ENCODE measurements at places on chromosomes 2 and 18.

DNA sequence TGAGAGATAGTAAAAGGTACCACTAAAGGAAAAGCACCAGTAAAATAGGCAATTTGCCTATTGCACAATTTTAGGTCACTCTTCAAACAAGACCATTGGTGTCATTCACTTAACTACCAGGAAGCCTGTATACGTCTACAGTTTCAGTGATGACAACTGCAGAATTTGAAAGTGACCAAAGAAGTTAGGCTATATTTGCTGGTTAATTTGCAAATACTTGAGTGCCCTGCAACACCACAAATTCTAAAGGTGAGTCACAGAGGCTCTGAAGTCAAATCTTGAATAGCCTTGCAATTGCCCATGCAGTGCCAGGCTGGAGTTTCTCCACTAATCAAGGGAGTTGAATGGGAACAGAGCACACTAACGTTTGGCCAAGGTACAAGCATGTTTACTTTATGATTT lies 128.7 kb upstream of the CCDC68 start:
- DNase-seq, result no peak

DNA sequence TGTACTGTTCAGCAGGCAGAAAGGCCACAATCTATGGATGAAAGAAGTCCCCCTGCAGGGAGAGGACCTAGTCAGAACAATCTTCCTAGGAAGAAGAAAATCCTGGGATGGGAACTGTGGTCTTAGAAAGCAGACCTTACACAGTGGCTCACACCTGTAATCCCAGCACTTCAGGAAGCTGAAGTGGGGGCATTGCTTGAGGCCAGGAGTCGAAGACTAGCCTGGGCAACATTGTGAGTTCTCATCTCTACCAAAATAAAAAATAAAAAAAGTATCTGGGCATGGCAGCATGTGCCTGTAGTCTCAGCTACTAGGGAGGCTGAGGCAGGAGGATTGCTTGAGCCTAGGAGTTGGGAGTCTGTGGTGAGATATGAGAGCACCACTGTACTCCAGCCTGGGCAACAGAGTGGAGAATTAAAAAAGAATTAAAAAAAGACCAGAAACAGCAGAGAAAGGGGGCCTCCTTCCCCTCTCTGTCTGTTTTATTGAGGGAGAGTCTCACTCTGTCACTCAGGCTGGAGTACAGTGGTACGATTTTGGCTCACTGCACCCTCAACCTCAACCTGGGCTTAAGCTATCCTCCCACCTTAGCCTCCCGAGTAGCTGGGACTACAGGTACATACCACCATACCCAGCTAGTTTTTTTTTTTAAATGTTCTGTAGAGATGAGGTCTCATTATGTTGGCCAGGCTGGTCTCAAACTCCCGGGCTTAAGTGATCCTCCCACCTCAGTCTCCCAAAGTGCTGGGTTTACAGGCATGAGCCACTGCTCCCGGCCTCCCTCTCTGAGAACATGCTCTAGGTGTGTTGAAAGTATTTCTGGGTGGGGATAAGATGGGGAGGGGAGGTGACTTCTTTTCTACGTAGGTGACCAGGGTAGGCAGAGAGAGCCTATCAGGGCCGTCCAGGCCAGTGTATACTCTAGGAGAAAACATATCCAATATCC lies 7.4 kb downstream of the RHOB start:
- DNase-seq, result no peak

DNA sequence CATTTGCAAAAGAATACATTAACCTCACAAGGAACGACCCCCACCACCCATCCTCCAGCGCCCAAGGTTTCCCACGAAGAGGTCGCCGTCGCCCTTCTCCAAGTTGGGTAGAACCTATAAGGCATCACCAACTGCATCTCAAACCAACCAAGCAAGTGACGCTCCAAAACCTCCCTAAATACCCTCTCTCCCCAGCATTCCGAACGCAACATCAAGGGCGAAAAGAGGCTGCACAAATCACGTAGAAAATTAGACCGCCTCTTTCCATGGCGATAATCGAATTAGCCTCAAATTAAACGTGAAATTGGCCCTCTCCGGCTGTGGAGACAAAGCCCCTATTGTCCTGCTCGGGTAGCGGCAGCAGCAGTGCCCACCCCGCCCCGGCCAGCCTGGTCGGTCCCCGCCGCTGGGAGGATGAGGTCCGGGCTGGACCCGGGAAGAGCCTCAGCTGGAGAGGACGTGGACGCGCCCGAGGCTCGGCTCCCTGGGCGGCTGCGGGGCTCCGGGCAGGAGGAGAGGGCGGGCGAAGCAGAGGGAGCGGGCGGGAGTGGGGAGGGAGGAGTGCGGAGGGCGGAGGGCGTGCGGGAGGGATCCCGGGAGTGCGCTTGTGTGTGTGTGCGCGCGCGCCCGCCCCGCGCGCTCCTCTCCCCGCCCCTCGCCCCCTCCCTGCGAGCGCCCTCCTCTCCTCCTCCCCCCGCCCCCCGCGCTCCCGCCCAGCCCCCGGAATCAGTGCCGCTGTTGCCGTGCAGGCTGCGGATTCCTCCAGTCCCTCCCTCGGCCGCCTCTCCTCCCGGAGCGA lies at the start of gene SPTBN1:
Gene SPTBN1, plus strand, starts transcription at position 765 of the 799 bp plus-strand sequence. CDS start 70,092 bp downstream, outside the sequence.
- DNase-seq, result peak; percentile 80

GRCh38 chr2:98484652-98485452 lies 40.2 kb downstream of the INPP4A start:
- DNase-seq, result no peak

- no peak for DNase-seq
Measured at GRCh38 chr18:12302391-12303147, 5.5 kb upstream of the TUBB6 start.

DNA sequence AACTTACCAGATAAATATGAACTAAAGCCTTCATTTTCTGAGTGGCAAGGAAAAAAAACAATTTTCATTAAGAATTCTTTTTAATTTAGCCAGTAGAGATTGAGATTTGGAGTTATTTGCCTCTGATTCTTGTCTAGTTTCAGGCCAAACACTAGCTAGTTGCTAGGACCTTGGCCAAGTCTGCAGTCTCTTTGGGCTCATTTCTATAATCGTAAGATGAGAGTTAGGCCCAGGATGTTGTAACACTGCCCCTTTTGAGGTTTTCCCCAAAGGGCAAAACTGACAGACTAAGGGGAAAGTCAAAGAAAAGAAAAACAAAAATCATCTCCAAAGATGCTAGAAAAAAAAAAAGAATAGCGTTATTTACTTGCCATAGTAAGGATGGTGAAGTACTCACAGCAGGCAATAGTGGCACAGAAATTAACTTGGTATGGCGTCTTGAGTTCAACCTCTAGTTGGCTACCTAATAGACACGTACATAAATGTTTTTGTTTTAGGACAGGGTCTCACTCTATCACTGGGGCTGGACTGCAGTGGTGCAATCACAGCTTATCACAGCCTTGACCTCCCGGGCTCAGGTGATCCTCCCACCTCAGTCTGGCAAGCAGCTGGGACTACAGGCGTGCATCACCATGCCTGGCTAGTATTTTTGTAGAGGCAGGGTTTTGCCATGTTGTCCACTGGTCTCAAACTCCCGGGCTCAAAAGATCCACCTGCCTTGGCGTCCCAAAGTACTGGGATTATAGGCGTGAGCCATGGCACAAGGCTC lies 23.0 kb upstream of the ADAM17 start:
- DNase-seq, result no peak

- DNase-seq, result no peak
Measured at GRCh38 chr18:70322928-70323327, 34.1 kb downstream of the SOCS6 start.

DNA sequence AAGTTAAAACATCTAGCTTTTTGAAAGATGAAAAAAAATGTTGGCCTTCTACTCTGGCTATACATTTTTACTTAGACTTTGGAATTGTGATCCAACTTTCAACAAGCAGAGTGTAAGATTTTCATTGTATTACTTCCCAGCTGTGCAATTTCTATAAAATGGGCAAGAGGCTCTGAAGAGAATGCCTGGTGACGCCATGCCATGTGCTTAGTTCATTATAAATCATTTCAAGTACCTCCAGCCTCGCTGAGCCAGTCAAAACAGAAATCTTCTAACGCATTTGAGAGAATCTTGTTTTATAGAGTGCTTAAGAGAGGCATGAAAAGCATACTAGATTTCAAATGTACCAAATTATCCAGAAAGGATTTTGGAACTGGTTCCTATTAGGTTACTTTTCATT lies 10.1 kb upstream of the STK17B start:
- DNase-seq, result no peak

- DNase-seq, result no peak
Measured at GRCh38 chr2:176873403-176873802, 339.2 kb upstream of the HNRNPA3 start.

DNA sequence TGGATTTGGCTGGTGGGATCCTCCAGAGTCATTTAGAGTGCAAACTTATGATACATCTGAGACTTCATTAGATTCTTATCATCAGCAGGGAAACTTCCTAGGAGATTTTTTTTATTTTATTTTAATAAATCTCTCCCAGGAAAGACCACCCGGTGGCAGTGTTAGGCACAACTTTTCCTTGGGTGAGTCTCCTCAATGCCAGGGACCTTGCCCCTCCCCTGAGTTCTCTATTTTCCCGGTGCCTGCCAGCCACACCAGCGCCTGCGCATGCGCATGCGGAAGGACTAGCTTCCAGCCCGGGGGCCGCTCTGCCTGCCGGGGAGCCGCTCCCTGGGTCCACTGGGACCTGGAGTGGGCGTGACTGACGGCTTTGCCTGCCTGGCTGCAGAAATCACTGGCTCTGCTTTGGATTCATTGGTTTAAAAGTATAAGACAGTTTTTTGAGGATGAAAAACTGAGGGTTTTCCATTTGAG lies 86.6 kb downstream of the TMEM182 start:
- DNase-seq, result peak; percentile 69

DNA sequence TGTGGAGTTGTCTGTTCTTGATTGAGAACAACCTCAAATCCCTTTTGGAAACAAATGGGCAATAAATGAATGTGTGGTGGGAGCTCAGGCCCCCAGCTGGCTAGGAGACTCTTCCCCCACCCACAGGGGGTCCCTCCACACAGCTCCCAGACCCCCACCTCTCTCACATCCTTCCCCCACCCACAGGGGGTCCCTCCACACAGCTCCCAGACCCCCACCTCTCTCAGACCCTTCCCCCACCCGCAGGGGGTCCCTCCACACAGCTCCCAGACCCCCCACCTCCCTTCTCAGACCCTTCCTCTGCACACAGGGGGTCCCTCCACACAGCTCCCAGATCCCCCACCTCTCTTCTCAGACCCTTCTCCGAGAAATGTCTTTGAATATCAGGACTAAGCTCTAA lies 79.0 kb upstream of the CTDP1 start:
- DNase-seq, result no peak

DNA sequence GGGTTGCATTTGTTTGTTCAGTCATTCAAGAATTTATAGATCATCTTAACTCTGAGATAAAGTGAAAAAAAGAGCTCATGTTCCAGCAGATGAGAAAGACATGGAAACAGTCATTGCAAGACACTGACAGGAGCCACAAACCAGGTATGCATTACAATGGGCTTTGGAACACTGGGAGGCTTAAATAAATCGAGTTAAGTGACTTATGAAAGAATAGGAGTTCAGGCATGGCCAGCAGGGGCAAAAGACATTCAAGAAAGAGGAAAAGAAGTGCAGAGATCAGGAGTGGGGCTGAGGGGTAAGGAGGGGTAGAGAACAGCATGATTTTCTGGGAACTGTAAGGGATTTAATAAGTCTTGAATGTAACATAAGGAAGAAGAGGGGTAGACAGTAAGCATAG lies 121.2 kb upstream of the EPC2 start:
- DNase-seq, result no peak

DNA sequence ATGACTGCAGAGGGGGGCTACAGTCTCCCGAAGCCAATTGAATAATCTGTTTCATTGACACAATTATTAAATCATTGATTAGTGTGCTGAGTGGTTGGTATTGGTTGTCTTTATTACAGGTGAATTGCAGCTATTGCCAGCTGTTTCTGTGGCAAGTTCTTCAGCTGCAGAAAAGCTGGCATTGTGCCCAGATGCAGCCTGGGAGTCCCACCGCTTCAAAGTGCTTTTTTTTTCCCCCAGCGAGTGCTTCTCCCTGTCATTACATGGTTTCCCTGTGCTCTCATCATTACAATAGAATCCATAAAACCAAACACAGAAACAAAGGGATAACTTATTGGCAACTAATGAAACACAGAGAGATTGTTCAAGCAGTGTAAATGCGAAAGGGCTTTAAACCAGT lies 164.7 kb downstream of the GRB14 start:
- DNase-seq, result no peak

GRCh38 chr2:74162951-74163350 lies 15.2 kb upstream of the BOLA3 start:
- DNase-seq, result no peak

GRCh38 chr2:42386682-42387081 lies 25.7 kb upstream of the COX7A2L start:
- DNase-seq, result no peak

- no peak for DNase-seq
Measured at GRCh38 chr2:157363612-157364101, 38.0 kb upstream of the ERMN start.

GRCh38 chr2:40173276-40173675 lies 278.6 kb downstream of the SLC8A1 start:
- DNase-seq, result no peak

- DNase-seq, result no peak
Measured at GRCh38 chr18:13022644-13023043, 31.5 kb downstream of the CEP192 start.

DNA sequence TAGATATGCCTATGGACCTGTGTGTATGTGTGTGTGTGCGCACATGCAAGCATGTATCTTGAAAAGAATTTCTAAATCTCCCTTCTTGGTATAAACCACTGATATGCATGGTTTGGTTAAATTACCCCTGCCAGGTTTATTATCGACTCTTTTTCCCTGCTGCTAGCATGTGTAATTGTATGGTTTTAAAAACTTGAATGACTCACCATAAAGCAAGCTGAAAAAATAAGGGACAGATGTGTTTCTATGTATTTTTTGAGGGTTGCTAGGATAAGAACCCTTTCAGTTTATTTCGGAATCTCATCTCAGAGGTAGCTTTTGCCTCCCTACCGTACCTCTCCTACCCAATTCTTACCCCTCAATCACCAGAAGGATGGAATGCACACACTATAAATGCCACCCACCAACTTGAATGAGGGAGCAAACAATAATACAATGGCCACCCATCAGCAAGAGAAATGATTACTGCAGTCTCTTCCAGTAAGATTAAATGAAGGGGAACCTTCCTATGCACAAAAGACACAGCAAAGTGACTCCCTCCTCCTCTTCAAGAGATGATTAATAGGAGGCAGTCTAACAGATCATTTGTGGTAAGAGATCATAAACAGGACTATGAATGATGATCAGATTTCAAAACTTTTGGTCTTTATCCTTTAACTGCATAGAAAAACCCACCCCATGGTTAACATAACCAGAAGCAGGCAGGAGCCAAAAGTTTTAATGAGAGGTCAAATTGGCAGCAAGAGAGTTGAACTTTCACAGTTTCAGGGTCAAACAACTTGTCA lies 357.2 kb downstream of the SATB2 start:
- DNase-seq, result no peak

GRCh38 chr2:17857021-17857420 lies 21.4 kb upstream of the KCNS3 start:
- no peak for DNase-seq

DNA sequence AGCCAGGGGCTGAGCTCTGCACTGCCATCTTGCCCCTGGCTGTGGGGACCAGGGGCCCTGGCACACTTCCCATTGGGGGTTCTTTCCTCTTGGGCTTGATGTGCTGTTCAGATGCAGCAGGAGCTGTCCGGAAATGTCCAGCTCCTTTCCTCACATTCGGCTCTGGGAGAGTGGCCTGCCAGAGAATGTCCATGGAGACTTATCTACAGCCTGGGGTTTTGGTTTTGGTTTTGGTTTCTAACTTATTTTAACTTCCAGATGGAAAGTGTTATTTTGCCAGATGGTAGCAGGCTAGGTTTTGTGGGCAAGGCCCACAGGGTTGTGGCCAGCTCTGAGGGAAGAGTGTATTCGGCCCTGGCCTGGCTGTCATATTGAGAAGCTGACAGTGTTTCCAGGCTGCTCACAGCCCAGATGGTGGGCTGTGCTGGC lies 177.3 kb downstream of the ANKRD30B start:
- no peak for DNase-seq
